ENCODE measurements at places on chromosomes 12 and 14.

- no peak for DNase-seq
These were observed 132.8 kb upstream of the FSCB start for GRCh38 chr14:44639781-44640385.

DNA sequence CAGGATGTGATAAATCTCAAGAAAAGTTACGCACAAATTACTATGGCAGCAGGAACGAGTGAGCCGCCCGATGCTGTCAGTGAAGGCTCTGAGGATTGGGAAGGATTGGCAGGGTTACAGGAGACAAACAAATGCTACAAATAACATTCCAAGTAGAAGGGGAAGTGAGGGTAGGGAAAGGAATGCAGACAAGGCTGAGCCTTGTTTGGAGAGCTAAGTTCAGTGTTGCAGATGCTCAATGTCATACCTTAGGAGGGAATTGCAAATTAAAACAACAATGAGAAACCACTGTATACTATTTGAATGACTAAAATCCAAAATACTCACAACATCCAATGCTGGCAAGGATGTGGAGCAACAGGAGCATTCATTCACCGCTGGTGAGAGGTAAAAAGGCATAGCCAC is 1.3 kb downstream of the CLEC9A start:
- DNase-seq: no peak

- DNase-seq: no peak
These were observed 206.2 kb downstream of the CHST11 start for GRCh38 chr12:104662908-104663307.

DNA sequence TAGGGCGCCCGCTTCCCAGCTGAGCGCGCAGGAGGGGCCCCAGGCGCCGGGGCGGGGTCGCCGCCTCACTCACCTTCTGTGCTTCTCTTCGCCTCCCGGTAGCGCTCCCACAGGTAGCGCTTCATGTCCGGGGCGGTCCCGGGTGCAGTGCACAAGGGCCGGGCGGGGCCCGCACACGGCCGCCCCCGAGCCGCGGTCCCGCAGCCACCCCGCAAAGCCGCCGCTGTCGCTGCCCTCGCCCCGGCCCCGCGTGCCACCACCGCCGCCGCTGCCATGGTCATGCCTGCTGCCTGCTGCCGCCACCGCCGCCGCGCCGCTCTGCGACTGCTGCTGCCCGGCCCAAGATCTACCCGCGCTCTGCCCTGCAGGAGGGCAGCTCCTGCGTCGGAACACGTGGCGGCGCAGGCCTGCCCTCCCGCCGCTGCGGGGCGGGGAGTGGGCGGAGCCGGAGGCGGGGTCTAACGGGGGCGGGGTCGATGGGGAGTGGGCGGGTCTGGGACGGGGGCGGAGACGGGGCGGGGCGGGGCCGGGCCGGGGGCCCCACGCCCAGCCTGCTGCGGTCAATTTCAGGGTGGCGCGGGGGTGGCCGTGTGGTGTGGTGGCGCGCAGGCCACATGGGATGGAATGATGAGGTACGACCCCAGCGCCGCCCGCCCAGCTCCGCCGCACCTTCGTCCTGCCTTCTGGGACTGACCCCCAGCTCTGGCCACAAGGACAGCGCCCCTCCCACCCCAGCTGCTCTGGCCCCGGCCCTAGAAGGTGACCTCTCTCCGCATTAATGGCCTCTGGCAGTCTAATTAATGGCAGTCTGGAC is at the start of gene NT5DC3:
Gene NT5DC3, minus strand, starts transcription at position 359 of the 814 bp plus-strand sequence. Its CDS starts 78 bp downstream, at position 281.
- peak; percentile 77 for DNase-seq

DNA sequence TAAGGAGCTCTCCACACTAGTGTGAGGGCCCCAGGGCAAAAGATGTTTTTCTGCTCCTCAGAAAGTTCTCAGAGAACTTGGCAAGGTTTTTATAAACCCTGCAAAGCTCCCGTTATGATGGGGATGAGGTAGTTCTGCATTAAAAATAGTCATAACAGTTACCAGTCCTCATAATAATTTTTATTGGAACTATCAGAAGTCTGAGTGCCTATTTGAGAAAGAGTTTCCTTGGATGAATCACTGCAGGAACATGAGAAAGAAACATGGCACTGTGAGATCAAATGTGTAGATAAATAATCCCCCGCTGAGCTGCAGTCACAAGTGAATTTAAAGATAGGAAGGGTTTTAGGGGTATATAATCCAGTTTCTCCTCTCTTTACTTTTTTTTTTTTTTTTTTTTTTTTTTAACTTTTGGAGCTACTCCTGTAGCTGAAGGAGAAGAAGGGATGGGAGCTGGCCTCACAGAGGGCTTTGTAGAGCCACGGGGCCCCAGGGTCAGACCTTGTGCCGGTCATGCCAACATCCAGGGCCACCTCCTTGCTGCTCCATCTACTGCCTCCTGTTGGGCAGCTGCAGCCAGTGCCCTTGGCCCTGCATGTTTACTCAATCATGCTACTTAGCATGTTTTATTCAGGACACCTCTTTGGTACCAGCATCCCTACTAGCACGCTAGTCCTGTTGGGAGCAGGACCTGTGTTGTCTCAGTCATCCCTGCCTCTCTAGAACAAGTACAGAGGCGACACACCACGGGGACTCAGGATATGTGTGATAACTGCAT is 39.5 kb downstream of the EVL start:
- DNase-seq: no peak

GRCh38 chr12:19220852-19221466 is 91.4 kb downstream of the PLEKHA5 start:
- DNase-seq: no peak

Measured in activated CD4-positive, alpha-beta T cell treated with anti-CD3 and anti-CD28 coated beads, Interleukin-2, amount 50 U/mL, for 4 hours (primary cell).